ENCODE measurements at places on chromosomes 2 and 18.

- peak; percentile 20 for DNase-seq
Measured at GRCh38 chr2:112542984-112543661, 858 bp downstream of the POLR1B start.

DNA sequence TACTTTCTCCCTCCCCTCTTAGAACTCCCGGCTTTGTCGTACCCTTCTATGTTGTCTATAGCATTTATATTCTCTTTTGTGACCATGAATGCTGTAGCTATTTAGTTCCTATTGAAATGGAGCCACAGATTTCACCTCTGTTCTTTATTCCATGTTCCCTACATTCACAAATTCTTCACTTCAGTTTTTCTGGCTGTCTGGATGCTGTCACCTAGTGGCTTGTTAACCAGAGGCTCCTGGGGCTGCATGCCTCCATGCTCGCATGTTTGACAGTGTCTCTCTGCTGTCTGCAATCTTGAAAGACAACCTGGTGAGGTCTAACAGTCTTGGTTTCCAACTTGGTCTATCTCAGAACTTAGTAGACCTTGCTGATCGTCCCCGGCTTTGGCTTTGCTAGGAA, 48.2 kb downstream of the CFAP221 start:
- DNase-seq: no peak

DNA sequence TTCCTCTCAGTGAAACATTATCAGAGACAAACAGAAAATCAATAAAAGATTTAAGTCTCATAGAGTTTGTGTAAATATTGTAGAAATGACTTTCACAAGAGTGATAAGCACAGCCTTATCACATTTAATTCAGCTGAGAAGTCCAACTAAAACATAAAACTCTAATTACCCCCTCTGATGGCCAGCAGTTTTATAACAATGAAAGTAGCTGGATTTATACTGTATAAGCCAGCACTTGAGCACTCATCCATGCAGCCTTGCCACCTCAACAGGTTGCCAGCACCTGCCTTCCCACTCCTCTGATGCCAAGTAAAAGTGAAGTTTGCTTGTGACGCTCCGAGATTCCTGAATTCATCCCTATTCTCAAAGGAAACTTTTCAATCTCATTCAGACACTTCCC, 103.0 kb upstream of the STK39 start:
- DNase-seq: peak; percentile 37

GRCh38 chr18:38572554-38573111, 1007.0 kb upstream of the CELF4 start:
- DNase-seq: peak; percentile 98

GRCh38 chr18:845152-845819, 33.2 kb upstream of the YES1 start:
- peak; percentile 30 for DNase-seq

GRCh38 chr2:241344925-241345651, 11.0 kb upstream of the FARP2 start:
- DNase-seq: no peak

DNA sequence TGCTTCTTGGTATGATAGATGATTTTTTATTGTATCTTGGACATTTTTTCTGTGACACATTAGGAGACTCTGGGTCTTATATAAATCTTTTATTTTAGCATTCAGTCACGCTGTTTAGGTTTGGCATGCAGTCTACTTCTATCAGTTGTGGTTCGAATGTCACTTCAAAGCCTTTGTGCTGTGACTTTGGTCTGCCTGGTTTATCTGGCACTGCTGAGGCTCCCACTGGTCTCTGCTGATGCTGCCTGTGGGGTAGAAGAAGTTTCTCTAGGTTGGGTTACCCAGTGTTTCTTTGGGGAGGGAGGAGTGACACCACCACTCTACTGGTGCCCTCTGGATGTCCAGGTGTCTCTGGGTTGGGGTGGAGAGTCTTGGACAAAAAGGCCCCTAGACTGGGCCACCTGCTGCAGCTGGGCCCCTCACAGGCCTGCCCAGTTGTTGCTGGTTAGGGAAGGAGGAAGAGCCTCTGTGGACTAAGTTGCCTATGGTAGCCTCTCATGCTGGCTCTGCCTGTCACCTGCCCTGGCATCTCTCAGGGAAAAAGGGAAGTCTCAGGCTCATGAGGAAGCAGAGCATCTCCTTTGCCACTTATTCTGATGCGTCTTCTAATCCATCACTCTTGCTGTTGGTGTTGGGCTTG, 115.4 kb upstream of the HS6ST1 start:
- DNase-seq: no peak

GRCh38 chr2:121902616-121903015, 147.2 kb downstream of the TSN start:
- DNase-seq: no peak

- peak; percentile 75 for DNase-seq
Measured at GRCh38 chr2:234880551-234881211, 71.1 kb upstream of the SH3BP4 start.

All from NCI-H69 (cell line).